ENCODE measurements at places on chromosomes 6 and 20. TPM values are rescaled to one million over a fixed set of nuclear protein-coding genes. Genes with fewer than 3 reads are reported as not detected.

The SYNJ2 gene
- 10.3 TPM for total RNA-seq

The C6orf58 gene
- total RNA-seq: not detected

DNA sequence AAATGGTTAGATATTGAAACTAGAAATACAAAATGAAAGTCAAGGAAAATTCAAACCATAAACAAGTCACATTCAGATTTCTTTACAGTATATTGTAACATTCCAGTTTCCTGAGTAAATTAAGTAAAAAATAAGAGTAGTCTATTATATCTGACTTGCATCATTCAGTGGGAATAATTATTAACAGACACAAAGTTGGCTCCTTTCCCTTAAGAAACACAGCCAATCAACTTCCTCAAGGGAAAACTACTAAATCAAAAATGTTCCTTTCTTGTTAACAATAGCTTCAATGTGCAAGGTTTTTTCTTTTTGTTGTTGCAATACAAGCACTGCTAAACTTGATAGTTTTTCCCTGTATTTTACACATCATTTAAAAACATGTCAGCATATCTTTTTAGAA is 33.2 kb downstream of the DNAAF9 start:
- H3K4me1 ChIP-seq: no peaks in the 10 kb centered on the region
- peaks cover 74% of the 10 kb centered on the region for H3K36me3 ChIP-seq
- no peak for DNase-seq
- no peaks in the 10 kb centered on the region for H3K27me3 ChIP-seq

The COL11A2 gene
- 1.5 TPM for total RNA-seq

The BMP5 gene
- not detected for total RNA-seq

- no peak overlapping the region for H3K4me3 ChIP-seq
- H3K4me1 ChIP-seq: no peaks in the 10 kb centered on the region
- DNase-seq: no peak
Observed at GRCh38 chr20:46827718-46828458, 66.8 kb upstream of the EYA2 start.

The OVOL2 gene
- 2.0 TPM for total RNA-seq

GRCh38 chr6:131629651-131630050 is 1.6 kb upstream of the MED23 start:
- H3K4me1 ChIP-seq: peaks cover 13% of the 10 kb centered on the region
- H3K4me3 ChIP-seq: peak overlapping the region; percentile 8
- no peak overlapping the region for H3K27ac ChIP-seq
- H3K36me3 ChIP-seq: peaks cover 19% of the 10 kb centered on the region

GRCh38 chr20:53679597-53680309 is 86.1 kb upstream of the ZNF217 start:
- H3K4me3 ChIP-seq: no peak overlapping the region
- no peak overlapping the region for H3K27ac ChIP-seq
- no peaks in the 10 kb centered on the region for H3K36me3 ChIP-seq
- DNase-seq: no peak
- peaks cover 5% of the 10 kb centered on the region for H3K4me1 ChIP-seq
- no peaks in the 10 kb centered on the region for H3K27me3 ChIP-seq

DNA sequence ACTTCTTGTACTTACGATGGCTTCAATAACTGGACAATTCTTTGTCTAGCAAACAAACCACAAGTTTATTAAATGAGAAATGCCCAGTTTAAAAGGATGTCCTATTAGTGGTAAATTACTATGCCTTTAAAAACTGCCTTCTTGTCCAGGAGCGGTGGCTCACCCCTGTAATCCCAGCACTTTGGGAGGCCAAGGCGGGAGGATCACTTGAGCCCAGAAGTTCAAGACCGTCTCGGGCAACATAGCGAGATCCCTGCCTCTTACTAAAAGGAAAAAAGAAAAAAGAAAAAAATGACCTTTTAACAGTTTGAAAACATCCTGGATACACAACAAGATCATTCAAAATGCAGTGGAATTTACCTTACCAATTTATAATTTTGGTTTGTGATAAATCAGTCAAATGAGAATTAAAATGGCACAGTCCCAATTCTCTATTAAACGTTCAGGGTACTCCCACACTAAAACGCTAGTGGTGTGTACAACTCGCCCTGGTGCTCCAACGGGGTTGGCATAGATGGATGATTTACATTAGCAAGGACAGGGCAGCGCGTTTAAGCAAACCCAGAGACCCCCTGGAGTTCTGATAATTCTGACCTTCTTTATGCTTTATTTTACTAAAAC is 2.3 kb downstream of the ZBTB2 start:
- H3K4me1 ChIP-seq: peaks cover 21% of the 10 kb centered on the region
- no peak for DNase-seq
- H3K4me3 ChIP-seq: peak overlapping the region; percentile 88
- peak overlapping the region; percentile 74 for H3K27ac ChIP-seq

DNA sequence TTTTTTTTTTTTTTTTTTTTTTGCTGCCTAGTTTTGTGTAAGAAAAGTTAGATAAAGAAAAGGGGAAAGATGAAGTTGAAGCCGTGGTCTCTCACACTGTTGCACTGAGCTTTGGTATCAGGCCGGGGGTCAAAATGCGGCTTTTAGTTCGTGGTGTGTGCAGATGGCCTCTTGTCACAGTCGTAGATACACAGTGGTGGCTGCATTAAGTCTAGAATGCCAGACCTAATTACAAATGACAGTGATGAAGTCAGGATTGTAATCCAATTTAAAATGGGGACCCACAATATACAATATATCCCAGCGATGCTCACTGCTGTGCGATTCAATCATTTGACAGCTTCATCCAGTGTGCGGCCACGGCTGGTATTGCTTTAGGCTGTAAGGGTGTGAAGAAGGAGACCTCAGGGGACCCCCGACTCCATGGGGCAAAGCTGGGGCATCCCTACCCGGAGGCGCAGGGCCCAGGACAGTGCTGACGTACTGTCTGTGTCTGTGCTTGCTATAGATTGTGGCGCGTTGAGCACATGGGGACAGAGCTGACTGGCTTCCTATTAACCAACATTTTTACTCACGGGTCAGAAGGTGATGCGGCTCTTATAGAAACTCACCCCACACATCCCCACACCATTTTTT is 210.0 kb upstream of the SOX4 start:
- H3K4me1 ChIP-seq: no peaks in the 10 kb centered on the region
- H3K27me3 ChIP-seq: no peaks in the 10 kb centered on the region
- no peak for DNase-seq

GRCh38 chr6:79604583-79605037 is 26.5 kb upstream of the SH3BGRL2 start:
- H3K36me3 ChIP-seq: no peaks in the 10 kb centered on the region
- peaks cover 11% of the 10 kb centered on the region for H3K4me1 ChIP-seq
- no peak overlapping the region for H3K27ac ChIP-seq
- H3K4me3 ChIP-seq: no peak overlapping the region
- peak; percentile 19 for DNase-seq

GRCh38 chr20:21361266-21361665 is 36.1 kb downstream of the NKX2-4 start:
- H3K36me3 ChIP-seq: peaks cover 66% of the 10 kb centered on the region
- H3K27me3 ChIP-seq: no peaks in the 10 kb centered on the region
- no peak overlapping the region for H3K4me3 ChIP-seq
- H3K27ac ChIP-seq: peak overlapping the region; percentile 16
- DNase-seq: peak; percentile 52
- H3K4me1 ChIP-seq: peaks cover 29% of the 10 kb centered on the region

GRCh38 chr6:168458101-168458500 is 17.1 kb downstream of the SMOC2 start:
- no peak overlapping the region for H3K4me3 ChIP-seq
- H3K27me3 ChIP-seq: peaks cover 69% of the 10 kb centered on the region
- no peak for DNase-seq
- no peak overlapping the region for H3K27ac ChIP-seq
- H3K36me3 ChIP-seq: no peaks in the 10 kb centered on the region

- peaks cover 8% of the 10 kb centered on the region for H3K4me1 ChIP-seq
- no peak overlapping the region for H3K4me3 ChIP-seq
- no peaks in the 10 kb centered on the region for H3K27me3 ChIP-seq
- DNase-seq: no peak
- H3K36me3 ChIP-seq: peaks cover 6% of the 10 kb centered on the region
- H3K27ac ChIP-seq: no peak overlapping the region
Observed at GRCh38 chr6:5765141-5765760, 241.5 kb downstream of the NRN1 start.

The BANF2 gene
- not detected for total RNA-seq

The IL17A gene
- total RNA-seq: not detected

DNA sequence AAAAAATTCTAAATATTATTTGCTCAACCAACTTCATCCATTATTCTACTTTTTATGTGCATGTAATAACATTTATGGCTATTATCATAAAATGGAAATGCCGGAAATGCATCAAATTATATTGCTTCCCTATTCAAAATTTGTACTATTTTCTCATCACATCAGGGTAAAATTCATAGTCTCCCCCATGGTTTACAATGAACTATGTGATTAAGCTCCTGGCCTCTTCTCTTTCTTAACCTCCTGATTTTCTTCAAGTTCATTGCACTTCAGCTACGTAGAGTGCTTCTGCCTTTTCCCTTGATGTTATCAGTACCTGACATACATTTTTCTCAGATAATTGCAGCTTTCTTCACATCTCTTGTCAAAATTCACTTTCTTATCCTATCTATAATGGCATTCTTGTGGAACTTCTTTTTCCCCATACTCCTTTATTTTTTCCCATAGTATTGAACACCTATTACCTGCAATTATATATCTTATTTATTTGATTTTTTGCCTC is 699.1 kb upstream of the ADGRB3 start:
- H3K4me1 ChIP-seq: peaks cover 8% of the 10 kb centered on the region
- DNase-seq: no peak
- no peak overlapping the region for H3K4me3 ChIP-seq
- no peak overlapping the region for H3K27ac ChIP-seq

GRCh38 chr6:53598265-53598907 is 53.5 kb upstream of the GCLC start:
- H3K4me3 ChIP-seq: no peak overlapping the region
- H3K36me3 ChIP-seq: no peaks in the 10 kb centered on the region
- H3K27me3 ChIP-seq: no peaks in the 10 kb centered on the region

The PRPF6 gene
- 88.5 TPM for total RNA-seq

DNA sequence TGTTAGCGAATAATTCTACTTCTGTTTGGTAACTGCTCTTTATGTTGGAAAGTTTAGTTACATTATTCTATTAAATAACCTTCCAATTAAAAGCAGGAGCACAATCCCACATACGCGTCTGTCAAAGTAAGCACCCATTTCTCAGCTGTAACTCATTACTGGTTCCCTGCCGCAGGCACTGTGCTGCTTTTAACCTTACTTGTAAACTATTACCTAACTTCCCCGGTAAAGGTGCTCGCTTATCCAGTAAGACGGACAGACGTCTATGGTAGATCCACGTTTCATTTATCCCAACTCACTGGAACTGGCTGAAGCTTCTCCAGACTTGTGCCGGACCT is 529 bp upstream of the ENPP4 start:
- no peaks in the 10 kb centered on the region for H3K4me1 ChIP-seq
- H3K27me3 ChIP-seq: peaks cover 26% of the 10 kb centered on the region
- DNase-seq: no peak

- H3K4me3 ChIP-seq: no peak overlapping the region
- no peaks in the 10 kb centered on the region for H3K36me3 ChIP-seq
- DNase-seq: no peak
- H3K27ac ChIP-seq: no peak overlapping the region
Observed at GRCh38 chr6:115706324-115706723, 354.4 kb downstream of the FRK start.

The TOX2 gene
- total RNA-seq: 2.4 TPM

The SS18L1 gene
- total RNA-seq: 16.1 TPM

- peaks cover 100% of the 10 kb centered on the region for H3K36me3 ChIP-seq
- H3K4me3 ChIP-seq: no peak overlapping the region
- no peaks in the 10 kb centered on the region for H3K27me3 ChIP-seq
- peak overlapping the region; percentile 60 for H3K27ac ChIP-seq
Observed at GRCh38 chr6:31626952-31627351, 6.4 kb downstream of the PRRC2A start.

The MYH7B gene
- total RNA-seq: 0.07 TPM

DNA sequence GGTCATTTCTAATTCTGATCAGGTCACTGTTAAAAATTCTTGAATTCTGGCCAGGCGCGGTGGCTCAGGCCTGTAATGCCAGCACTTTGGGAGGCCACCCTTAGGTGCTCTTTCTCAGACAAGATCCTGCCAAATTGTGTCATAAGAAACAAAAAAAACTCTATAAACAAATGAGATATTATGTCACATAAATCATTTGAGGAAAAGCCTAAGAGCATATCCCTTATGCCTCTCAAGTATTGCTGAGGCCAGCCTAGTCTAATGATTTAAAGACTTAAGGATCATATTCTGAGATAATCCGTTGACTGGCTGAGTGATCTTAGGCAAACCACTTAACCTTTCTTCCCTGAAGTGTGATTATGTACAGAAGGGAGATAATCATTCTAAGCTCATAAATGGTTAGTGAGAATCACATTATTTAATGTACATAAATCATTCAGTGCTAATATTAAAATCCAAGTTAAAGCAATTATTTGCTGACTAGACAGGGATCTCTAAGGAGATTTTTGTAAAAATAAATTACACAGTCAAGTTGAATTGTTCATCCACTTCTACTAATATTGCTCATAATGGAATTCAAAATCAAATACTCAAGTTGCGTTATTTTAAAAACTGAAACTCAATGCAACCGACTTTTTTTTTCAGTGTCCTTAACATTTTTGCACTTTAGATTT is 365.4 kb downstream of the PHF3 start:
- no peaks in the 10 kb centered on the region for H3K36me3 ChIP-seq
- H3K27me3 ChIP-seq: no peaks in the 10 kb centered on the region
- no peaks in the 10 kb centered on the region for H3K4me1 ChIP-seq

- H3K4me3 ChIP-seq: no peak overlapping the region
- H3K27ac ChIP-seq: no peak overlapping the region
- H3K4me1 ChIP-seq: no peaks in the 10 kb centered on the region
Observed at GRCh38 chr6:56311061-56311460, 63.7 kb upstream of the COL21A1 start.

DNA sequence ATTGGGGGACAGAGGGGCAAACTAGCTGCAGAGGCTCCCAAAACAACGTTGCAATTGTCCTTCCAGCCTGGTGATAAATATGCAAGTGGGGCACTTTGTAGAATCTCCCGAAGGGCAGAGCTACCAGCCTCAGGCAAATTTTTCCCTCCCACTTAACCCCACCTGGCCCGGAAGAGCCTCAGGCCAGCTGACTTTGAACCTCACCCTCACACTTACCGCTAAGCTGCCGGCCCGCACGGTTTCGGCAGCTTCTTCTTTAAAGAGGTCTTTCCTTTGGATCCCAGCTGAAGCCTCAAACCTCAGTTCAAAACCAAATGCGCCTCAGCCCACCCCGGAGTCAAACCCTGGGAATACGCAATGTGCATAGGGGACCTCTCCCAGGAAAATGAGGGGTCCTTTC is 2.5 kb downstream of the OVOL2 start:
- no peaks in the 10 kb centered on the region for H3K36me3 ChIP-seq
- no peak overlapping the region for H3K27ac ChIP-seq
- H3K4me1 ChIP-seq: peaks cover 20% of the 10 kb centered on the region

- no peak overlapping the region for H3K27ac ChIP-seq
- no peaks in the 10 kb centered on the region for H3K36me3 ChIP-seq
- H3K4me1 ChIP-seq: no peaks in the 10 kb centered on the region
- H3K27me3 ChIP-seq: no peaks in the 10 kb centered on the region
Observed at GRCh38 chr6:140276719-140277118, 902.3 kb upstream of the CITED2 start.

DNA sequence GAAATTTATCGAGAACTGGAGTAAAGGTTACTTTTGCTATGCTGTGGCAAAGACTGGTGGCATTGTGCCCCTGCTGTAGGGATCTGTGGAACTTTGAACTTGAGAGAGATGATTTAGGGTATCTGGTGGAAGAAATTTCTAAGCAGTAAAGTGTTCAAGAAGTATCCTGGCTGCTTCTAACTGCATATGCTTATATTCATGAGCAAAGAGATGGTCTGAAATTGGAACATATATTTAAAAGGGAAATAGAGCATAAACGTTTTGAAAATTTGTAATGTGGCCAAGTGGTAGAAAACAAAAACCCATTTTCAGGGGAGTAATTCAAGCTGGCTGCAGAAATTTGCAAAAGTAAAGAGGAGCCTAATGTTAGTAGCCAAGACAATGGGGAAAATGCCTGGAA is 12.3 kb upstream of the UFL1 start:
- H3K4me1 ChIP-seq: no peaks in the 10 kb centered on the region
- no peaks in the 10 kb centered on the region for H3K27me3 ChIP-seq
- H3K36me3 ChIP-seq: no peaks in the 10 kb centered on the region
- no peak overlapping the region for H3K27ac ChIP-seq
- no peak overlapping the region for H3K4me3 ChIP-seq

All from MCF 10A (cell line).